Thoracic aorta (tissue), 2 donors: ENCODE measurements at places on chromosomes 5 and 9.

DNA sequence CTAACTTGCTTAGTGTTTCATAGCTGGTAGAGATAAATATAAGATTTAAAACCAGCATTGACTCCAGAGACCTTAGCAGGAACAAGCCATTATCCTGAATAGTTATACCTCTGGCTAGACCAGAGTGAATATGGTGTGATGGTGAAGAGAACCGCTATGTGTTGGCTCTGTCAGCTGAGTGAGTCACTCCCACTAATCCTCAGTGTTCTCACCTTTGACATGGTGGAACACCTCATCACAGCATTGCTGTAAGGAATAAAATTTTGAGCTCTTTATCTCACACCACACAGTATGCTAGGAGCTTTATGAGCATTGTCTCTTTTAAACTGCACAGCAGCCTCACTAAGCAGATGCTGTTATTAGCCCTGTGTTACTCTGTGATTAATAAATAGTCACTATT, 90.7 kb upstream of the DHFR start:
- no peak for DNase-seq

DNA sequence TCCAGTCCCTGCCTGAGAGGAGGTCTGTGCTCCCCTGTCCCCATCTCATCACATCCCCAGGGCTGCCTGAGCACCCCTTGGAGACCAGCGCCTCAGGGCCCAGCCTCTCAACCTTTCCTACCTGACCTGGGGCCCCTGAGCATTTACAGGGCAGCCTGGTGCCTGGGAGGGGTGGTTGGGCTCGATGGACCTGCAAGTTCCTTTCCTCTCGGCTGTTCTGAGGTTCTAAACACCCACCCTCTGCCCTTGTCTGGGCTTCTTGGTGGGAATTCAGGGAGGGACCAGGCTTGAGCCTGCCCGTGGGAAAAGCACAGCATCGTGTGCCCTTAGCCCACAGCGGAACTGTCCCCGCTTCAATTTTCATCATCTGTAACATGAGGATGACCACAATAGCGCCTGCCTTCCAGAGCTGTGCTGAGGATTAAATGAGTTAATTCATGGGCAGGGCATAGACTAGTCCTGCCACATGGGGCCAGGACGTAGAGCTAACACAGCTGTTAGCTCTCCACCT, 91.0 kb upstream of the SH3PXD2B start:
- DNase-seq = no peak

DNA sequence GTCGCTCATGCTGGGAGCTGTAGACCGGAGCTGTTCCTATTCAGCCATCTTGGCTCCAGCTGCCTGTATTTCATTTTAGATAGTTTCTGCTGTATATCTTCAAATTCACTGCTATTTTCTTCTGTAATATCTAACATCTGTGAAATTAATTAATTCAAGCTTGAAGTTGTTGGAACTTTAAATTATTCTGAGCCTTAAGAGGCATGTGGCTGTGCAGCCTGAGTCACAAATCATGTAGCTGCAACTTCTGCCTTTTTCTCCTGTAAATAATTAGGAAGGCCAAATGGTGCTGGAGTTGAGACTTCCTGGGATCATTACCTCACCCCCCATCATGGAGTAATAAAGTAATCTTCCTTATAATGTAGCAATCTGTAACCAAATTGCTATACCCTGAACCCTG, 183.3 kb upstream of the PCSK5 start:
- DNase-seq = no peak

GRCh38 chr5:153881687-153882086, 157.0 kb downstream of the FAM114A2 start:
- no peak for DNase-seq

DNA sequence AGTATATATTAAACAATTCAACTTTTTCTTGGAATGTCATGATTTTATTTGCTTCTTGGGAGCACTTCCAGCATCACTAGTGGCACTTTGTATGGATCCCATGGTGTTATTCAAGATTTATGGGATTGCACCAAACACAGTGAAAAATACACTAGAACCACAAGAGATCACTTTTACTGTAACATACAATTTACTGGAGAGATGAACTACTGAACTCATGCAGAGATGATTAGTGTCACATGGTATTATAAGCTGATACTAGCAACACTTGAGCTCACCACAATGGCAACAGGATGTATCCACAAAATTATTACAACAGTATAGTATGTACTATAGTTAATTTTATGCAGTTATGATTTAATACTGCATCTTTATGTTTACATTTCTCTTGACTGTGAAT, 16.3 kb upstream of the SLC36A2 start:
- no peak for DNase-seq

- DNase-seq = no peak
These were observed 51.2 kb upstream of the TRIM32 start for GRCh38 chr9:116635908-116636307.

- no peak for DNase-seq
These were observed 35.5 kb downstream of the OR2Y1 start for GRCh38 chr5:180704362-180704761.

DNA sequence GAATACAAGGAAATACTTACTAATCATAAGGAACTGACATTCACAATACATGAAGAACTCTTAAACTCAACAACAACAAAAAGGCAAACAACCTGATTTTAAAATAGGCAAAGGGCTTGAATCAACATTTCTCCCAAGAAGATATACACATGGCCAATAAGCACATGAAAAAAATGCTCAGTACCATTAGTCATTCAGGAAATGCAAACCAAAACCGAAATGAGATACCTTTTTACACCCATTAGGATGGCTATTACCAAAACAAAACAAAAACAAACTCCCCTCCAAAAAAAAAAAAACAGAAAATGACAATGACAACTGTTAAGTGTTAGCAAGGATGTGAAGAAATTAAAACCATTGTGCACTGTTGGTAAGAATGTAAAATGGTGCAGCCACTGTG, 104.1 kb upstream of the ZNF462 start:
- no peak for DNase-seq

GRCh38 chr5:69209602-69210001, 20.2 kb downstream of the CENPH start:
- DNase-seq = no peak

GRCh38 chr5:135831851-135832555, 2.5 kb upstream of the SLC25A48 start:
- DNase-seq = no peak

DNA sequence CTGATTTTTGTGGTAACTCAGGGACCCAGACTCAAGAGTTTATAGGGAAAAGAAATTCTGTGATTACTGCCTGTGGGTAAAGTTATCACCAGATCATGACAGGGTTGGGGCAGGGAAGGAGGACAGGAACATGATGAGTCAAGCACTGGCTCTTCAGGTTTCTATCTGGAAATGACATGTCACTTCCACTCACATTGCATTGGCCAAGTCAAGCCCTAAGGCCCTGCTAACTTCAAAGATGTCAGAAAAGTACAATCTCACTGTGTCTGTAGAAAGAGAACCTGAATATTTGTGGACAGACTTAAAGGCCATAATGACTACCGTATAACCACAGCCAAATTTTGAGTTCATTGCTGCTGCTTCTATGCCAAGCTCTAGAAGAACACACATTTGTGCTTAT, 187.7 kb downstream of the TLE4 start:
- DNase-seq = no peak

GRCh38 chr5:138833080-138833479, 42.1 kb downstream of the LRRTM2 start:
- no peak for DNase-seq

GRCh38 chr9:20884985-20885593, 146.4 kb downstream of the HACD4 start:
- peak; percentile 2 for DNase-seq

DNA sequence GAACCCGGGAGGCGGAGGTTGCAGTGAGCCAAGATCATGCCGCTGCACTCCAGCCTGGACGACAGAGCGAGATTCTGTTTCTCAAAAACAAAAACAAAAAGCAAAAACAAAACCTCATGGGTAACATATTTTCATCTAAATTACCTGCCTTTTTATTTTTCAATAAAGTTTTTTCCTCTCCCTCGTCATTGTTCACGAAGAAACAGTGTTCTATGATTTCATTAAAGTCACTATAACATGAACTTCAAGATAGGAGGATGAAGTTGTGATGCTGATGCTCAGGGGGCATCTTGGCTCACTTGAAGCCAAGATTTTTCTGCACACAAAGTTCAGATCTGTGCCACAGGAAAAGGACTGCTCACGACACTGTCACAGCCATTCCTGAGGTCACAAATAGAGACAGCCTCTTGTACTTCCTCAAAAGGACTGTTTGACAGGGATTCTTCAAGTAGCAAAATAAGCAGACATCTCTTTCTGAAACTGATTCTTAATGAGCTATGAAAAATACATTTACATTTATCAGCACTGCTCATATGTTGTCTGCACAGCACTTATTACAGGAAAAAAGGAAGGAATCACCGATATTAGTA, 16.1 kb downstream of the NIPSNAP3B start:
- no peak for DNase-seq

DNA sequence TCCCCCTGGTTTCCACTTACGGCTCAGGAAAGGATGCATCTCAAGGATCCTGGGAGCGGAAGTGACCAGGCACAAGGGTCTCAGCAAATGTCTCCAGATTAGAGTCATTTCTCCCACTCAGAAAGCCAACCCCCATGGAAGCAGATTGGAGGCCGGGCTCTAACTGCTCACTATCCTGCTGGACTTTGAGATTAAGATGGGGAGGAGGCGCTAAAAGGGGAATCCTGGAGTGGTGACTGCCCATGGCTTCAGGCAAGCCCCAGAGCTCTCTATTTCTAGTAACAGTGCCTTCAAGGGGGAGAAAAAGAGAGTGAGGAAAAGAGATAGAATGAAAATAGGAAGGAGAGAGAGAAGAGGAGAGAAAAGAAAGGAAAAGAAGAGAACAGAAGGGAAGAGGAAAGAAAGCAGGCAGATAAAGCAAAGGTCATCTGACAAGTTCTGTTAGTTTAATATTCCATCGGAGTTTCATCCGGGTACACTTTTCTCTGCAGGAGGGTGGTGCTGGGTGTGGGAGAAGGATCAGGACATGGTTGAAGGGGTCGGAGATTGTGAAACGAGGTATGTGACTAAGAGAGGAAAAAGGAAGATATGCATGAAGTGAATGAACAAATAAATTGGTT, at the start of gene AGXT2:
AGXT2 (minus strand) TSS at position 165 of the 620 bp plus-strand sequence; CDS start at position 108, 57 bp downstream.
- DNase-seq = no peak

GRCh38 chr9:14831074-14831473, 79.2 kb downstream of the FREM1 start:
- no peak for DNase-seq

GRCh38 chr5:93039888-93040287, 541.1 kb downstream of the NR2F1-AS1 start:
- DNase-seq = no peak

GRCh38 chr5:115069087-115069968, 100.4 kb downstream of the TRIM36 start:
- no peak for DNase-seq
